ENCODE measurements at places on chromosomes 1 and 21.

DNA sequence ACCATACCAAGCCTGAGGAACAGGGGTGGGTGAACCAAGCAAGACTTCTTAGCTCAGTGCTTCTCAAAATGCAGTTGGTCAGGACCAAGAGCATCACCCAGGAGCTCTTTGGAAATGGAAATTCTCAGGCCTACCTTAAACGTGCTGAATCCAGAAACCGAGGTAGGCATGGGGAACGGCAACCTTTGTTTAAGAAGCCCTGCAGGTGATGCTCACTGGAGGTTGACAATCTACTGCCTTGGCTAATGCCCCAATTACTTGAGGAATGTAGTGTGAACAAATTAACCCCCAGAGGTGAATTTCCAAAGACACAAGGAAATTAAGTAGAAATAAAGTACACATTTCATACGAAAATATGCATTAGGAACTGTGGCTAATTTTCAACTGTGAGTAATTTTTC, 5.3 kb downstream of the PTPN14 start:
- H3K36me3 ChIP-seq = no peaks in the 10 kb centered on the region
- peaks cover 2% of the 10 kb centered on the region for H3K4me1 ChIP-seq
- no peak overlapping the region for H3K27ac ChIP-seq
- no peak for DNase-seq

- H3K4me1 ChIP-seq = peaks cover 30% of the 10 kb centered on the region
- peak overlapping the region; percentile 83 for H3K27ac ChIP-seq
- no peaks in the 10 kb centered on the region for H3K27me3 ChIP-seq
Measured at GRCh38 chr1:33350611-33351280, 29.8 kb upstream of the A3GALT2 start.

DNA sequence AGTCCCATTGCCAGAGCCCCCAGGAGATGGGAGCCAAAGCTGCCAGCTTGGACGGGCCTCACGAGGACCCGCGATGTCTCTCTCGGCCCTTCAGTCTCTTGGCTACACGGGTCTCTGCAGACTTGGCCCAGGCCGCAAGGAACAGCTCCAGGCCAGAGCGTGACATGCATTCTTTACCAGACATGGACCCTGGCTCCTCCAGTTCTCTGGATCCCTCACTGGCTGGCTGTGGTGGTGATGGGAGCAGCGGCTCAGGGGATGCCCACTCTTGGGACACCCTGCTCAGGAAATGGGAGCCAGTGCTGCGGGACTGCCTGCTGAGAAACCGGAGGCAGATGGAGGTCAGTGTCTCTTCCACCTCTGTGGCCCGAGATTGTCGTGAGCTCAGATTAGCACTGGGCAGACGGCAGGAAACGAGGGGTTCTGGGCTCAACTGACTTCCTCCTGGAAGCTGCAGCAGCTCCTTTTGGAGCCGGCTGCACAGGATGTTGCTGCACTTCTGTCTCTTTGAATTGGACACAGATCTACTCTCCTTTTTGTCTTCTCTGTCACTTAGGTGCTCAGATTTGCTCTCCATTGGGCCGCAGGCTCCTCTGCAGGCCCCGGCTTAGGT, 68.0 kb downstream of the DISC1 start:
- no peak overlapping the region for H3K27ac ChIP-seq
- no peaks in the 10 kb centered on the region for H3K27me3 ChIP-seq
- no peak for DNase-seq
- no peak overlapping the region for H3K4me3 ChIP-seq
- no peaks in the 10 kb centered on the region for H3K4me1 ChIP-seq

DNA sequence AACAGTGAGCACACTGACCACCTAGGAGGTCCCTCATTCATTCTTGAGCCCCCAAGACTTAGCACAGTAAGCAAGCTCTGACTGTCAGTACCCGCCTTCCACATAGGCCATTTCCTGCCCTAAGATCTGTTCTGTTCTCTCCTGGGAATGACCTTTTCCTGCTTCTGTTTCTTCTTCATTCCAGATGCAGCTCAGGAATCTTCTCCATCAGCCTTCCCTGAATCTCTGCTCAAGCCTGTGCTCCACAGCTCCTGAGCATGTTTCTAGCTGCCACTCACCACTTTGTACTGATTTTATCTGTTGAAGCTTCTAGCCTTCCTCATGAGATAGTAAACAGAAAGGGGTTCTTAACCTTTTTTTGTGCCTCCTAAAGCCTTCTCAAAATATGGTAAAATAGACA, 56.6 kb downstream of the ZNF281 start:
- H3K36me3 ChIP-seq = no peaks in the 10 kb centered on the region
- H3K4me3 ChIP-seq = no peak overlapping the region
- DNase-seq = no peak
- H3K27me3 ChIP-seq = no peaks in the 10 kb centered on the region
- H3K27ac ChIP-seq = no peak overlapping the region

DNA sequence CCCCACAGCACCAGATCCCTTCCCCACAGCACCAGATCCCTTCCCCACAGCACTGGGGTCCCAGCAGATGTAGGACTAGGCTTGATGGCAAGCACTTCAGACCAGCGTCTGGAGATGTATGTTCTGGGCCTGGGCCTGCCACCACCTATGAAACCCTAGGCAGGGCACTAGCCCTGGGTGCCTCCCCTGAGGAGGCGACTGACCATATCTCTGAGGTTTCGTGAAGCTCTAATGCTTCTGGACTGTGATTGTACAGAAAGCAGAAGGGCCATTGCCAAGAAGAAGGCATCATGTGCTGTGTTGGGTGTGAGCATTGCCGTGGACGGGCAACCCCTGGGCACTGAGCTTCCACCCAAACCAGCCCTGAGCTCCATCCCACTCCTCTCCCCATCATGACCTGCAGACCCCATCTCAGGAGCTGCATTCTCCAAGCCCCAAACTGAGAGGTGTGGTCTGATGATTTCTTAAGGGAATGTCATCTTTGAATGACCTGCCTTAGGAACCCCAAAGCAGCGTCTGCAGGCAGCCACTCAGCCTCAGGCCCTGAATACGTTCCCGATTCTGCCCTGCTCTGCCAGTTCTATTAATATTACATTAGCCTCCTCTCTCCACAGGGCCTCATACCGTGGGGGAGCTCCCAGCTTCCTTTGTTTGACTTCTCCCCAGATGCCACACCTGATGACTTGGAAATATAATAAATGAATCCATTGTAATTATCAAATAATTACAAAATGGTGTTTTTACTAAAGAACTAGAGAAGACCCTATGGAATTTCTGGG, 163.4 kb downstream of the TRIM33 start:
- no peak overlapping the region for H3K27ac ChIP-seq
- no peaks in the 10 kb centered on the region for H3K36me3 ChIP-seq
- no peaks in the 10 kb centered on the region for H3K27me3 ChIP-seq
- no peak overlapping the region for H3K4me3 ChIP-seq

DNA sequence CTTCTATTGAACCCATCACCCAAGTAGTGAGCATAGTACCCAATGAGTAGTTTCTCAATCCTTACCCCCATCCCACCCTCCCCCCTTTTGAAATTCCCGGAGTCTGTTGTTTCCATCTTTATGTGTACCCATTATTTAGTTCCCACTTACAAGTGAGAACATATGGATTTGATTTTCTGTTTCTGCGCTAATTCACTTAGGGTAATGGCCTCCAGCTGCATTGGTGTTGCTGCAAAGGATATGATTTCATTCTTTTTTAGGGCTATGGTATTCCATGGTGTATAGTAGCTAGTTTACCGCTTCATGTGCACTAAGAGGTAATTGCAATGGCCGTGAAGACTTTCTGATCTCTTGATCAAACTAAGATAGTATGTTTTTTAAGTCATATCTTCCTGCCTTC, 107.5 kb upstream of the SERTAD4 start:
- no peak for DNase-seq
- H3K27ac ChIP-seq = no peak overlapping the region
- H3K4me3 ChIP-seq = no peak overlapping the region
- H3K27me3 ChIP-seq = no peaks in the 10 kb centered on the region
- no peaks in the 10 kb centered on the region for H3K4me1 ChIP-seq
- H3K36me3 ChIP-seq = no peaks in the 10 kb centered on the region

Data from natural killer cell (primary cell).